ENCODE measurements at places on chromosomes 12 and 14.
A peak's percentile ranks its signal among the peaks of the same experiment; 100 is the strongest.

GRCh38 chr12:122449317-122449716, 26.8 kb upstream of the CLIP1 start:
- DNase-seq: no peak

GRCh38 chr12:5308216-5308615, 123.7 kb upstream of the NTF3 start:
- no peak for DNase-seq

GRCh38 chr12:114711689-114712152, 27.7 kb upstream of the TBX3 start:
- no peak for DNase-seq

- peak; percentile 89 for DNase-seq
Measured at GRCh38 chr12:50504798-50505674, at the start of gene DIP2B. Gene DIP2B (plus strand): TSS chr12:50504985. CDS start chr12:50505141, 156 bp downstream.

DNA sequence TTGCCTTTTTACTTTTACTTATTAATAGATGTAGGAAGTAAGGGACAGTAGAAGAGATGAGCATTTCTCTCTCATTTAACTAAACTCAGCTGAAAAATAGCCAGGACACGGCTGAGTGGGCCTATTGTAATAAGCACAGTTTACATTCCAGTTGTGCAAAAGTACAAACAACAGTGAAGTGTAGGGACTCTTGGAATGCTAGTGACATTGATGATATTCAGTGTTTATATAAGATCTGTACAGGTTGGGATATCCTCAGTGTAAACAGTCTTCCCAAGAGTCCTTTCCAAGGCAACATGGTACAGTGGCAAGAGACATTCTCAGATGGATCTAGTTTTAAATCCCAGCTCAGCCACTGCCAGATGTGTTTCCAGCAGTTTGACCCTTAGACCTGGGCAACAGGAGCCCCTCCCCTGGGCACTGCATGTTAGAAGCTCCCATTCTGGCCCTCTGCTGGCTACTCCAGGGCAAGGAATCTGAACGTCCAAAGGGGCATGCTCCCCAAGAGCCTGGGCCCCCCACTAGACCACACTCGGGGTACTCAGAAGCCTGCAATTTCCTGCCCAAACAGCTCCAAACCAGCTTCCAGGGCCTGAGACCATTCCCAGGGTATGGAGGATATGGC, 55.3 kb downstream of the STAB2 start:
- DNase-seq: no peak

GRCh38 chr14:73237219-73237785, at the start of gene PAPLN:
Gene PAPLN (plus strand): TSS chr14:73237506. CDS start chr14:73239779, 2,273 bp downstream.
- DNase-seq: no peak

DNA sequence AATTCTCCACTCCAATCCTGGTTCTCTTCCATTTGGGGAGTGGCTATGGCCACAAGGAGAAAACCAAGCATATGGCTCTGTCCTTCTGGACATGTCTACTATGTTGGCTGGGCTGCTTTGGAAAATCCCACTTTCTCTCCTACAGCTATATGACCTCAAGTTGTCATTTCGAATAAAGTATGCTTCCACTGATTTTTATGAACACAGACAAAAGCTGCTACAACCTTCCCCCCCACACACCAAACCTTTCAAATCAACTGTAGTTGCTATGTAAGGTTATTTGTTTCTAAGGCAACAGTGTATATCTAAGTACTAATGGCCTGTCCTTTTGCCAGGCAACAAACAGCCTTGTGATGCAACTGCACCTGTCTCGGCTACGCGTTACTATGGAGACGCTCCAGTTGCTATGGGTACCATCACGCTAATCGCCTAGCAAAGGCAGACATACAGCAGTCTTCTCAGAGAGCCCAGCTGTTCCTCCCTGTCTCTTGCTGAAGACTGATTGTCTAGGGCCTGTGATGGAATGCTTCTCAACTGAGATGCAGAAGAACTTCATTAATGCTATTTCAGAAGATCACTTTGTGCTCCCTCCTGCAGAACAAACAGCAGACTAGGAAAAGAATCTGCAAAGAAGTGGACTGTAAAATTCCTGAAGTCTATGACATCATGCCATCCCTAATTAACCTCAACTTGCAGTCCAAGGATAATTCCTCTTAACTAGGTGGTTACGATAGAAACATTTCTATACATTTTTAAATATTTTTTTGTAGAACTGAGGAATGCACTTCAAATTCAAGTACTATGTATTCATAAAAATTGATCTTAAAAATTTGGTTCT, 67.6 kb downstream of the FOXN3 start:
- DNase-seq: no peak

DNA sequence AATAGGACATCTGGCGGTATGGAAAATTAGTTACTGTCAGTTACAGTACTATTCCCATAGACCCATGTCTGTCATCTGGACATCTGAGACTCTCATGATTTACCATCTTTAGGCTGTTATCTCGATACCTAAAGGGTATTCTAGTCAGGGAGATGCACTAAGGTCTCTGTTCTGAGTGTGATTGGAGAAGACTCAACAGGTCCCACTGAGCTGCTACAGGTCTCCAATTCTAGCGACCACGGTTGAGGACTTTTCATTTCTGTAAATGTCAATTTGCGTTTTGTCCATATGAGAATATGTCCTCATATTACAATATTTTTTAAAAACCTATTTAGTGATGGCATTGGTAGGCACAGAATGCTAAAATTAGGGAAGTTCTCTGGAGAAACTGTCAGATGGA, 1160.2 kb downstream of the TMEM121 start:
- no peak for DNase-seq

GRCh38 chr14:55500219-55500701, 59.8 kb upstream of the TBPL2 start:
- DNase-seq: no peak
